ENCODE measurements at places on chromosomes 4 and X.
A peak's percentile ranks its signal among the peaks of the same experiment; 100 is the strongest.

DNA sequence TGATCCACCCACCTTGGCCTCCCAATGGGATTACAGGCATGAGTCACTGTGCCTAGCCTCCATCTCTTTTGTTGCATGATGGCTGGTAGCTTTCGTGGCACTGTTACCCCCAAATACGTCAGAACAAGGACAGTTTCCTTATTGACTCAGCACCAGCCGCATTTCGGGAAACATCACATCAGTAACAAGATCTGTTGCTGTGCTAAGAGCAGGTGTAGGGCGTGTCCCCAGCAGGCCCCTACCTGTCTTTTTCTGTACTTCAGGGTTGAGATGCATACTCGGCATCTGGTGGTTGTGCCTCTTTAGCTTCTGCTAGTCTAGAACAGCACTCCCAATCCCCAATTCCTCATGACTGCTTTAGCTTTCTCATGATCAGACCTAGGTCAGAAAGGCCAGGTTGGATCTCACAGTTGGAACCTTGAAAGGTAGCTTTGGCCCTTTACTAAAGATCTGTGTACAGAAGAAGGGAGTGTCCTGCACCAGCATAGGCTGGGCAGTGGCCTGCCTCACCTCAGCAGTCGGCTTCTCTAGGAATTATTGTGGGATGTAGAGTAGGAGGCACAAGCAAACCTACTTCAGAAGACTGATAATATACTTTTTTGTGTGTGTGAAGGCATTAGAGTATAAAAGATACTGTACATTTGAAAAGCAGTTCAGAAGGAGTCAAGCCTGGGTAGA is 36.8 kb downstream of the NSD2 start:
- no peak for DNase-seq

- DNase-seq: no peak
These were observed 67.4 kb upstream of the CLCN4 start for GRCh38 chrX:10089378-10089795.

GRCh38 chr4:48275247-48275646 is 5.6 kb upstream of the TEC start:
- peak; percentile 59 for DNase-seq

- DNase-seq: peak; percentile 95
These were observed 12.0 kb downstream of the ACOX3 start for GRCh38 chr4:8428288-8429097.

- DNase-seq: no peak
These were observed 52.7 kb downstream of the ASB9 start for GRCh38 chrX:15217161-15217560.
